ENCODE measurements at places on chromosomes 7 and 10.

- DNase-seq: no peak
Observed at GRCh38 chr7:157513162-157513621, 176.4 kb downstream of the DNAJB6 start.

- no peak for DNase-seq
Observed at GRCh38 chr7:98464558-98464940, 63.7 kb upstream of the BAIAP2L1 start.

- no peak for DNase-seq
Observed at GRCh38 chr7:50119815-50120637, 27.0 kb upstream of the ZPBP start.

DNA sequence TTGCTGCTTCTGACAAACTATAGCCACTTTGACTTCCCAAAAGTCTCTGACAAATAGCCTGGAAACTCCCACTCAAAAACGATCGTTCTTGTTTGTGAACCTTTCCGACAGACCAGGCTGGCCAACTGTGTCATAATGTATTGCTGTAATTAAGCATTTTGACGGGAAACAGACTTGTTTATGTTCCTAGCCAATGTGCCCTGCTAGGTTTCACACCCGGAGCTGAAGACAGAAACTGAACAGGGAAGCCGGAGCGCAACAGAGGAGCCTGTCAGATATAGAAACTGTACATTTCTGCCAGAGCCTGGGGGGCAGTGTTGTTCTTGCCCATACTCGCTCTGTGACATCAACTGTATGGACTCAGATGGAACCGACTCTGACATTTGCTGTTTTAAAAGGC lies 55.3 kb upstream of the C7orf33 start:
- no peak for DNase-seq

GRCh38 chr7:98289333-98289875 lies 7.9 kb downstream of the BRI3 start:
- no peak for DNase-seq

- DNase-seq: no peak
Observed at GRCh38 chr7:80008039-80008438, 126.6 kb upstream of the GNAI1 start.

DNA sequence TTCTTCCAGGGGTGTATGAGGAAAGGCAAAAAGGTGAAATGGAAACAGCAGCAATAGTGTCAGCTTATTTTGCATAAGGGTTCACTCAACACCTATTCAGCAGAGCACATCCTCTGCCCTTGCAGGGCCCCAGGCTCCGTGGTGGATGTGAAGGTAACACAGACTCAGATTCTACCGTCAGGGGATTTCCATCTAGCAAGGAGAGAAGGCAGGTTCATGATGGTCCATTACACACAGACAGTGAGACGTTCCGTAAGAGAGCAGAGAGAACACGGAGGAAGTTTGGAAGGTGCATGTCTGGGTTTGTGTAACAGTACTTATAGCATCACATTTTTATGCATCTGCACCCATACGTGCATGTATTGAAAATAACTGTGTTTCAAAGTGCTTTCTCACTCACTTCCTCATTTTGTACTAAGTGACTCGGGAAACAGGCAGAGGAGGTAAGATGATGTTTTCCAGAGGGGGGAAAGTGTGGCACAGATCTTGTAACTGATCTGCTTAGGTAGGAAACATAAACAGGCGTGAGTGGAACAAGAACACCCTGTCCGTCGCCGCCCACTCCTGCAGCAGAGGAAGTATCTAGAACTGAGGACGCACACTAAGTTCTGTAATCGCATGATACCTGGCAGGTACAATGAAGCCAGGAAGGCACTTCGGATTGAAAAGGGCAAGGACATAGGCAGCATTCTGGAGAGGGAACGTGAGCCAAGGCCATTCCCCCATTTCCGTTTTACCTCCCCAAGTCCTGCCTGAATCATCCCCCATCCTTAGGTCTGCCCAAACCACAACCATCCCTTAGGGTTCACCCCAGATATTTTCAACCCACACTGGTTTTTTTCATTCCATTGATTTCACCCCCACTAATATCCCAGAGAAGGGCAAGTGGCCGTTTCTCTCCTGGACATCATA lies 1.0 kb upstream of the ENO4 start:
- DNase-seq: no peak

GRCh38 chr10:118564114-118564513 lies 31.3 kb downstream of the PRLHR start:
- no peak for DNase-seq

- DNase-seq: no peak
Observed at GRCh38 chr10:84948644-84949043, 620.3 kb downstream of the CCSER2 start.

DNA sequence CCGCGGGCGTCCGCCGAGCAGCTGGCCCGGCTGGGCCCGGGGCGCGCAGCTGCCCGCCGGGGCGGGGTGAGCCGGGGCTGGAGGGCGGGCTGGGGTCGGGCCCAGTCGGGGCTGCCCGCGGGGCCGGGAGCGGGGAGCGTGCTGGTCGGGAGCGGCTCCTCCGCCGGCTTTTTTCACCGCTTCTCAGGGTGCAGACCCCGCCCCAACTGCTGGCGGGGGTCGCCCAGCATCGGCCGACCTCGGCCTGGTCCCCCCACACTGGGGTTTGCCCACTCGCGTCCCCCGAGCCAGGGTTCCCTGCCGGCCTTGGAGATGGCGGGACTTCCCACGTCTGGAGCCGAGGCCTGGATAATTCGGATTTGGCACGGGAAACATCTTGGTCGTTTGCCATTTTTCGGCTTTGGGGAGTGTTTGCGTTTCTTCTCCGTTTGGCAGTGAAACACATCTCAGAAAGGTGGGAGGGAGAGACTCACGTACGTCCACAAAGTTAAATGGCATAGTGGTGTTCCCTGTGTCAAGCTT lies 432 bp downstream of the TMEM248 start:
- DNase-seq: no peak

DNA sequence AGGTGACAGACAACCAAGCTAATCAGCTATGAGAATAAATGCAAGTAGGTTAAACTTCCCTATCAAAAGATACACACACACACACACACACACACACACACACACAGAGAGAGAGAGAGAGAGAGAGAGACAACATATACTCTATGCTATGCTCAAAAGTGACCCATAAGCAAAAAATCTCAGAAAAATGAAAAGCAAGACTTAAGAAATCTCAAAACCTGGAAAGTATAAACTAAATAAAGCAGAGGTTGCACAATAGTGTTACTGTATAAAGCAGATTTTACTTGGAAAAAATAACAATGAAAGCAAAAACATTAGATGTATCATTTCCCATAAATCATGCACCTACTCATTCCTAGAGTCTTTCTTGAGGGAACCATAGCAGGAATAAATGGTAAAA lies 221.5 kb downstream of the INHBA start:
- DNase-seq: no peak

GRCh38 chr10:121063744-121064143 lies 212.6 kb downstream of the WDR11 start:
- DNase-seq: no peak

DNA sequence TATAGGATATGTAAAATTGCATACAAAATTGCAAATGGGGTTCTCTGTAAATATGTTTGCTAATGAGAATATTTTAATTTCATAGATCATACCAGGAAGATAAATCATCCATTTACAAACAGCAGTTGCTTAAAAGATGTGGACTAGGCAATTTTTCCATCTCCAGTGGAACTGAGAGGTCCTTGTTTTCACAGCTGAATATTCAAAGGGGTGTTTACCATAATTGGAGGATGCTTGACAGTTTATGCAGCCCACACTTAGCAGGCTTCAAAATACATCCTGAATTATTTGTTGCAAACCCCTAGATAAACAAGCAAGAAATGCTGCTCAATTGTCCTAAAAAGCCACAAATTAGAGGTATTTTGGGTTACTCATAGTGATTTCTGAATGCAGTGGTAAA lies 69.9 kb downstream of the ADARB2 start:
- DNase-seq: no peak

GRCh38 chr10:123614888-123615287 lies 51.3 kb upstream of the GPR26 start:
- DNase-seq: no peak

GRCh38 chr7:66205741-66206090 lies 582 bp downstream of the TPST1 start:
- DNase-seq: no peak

DNA sequence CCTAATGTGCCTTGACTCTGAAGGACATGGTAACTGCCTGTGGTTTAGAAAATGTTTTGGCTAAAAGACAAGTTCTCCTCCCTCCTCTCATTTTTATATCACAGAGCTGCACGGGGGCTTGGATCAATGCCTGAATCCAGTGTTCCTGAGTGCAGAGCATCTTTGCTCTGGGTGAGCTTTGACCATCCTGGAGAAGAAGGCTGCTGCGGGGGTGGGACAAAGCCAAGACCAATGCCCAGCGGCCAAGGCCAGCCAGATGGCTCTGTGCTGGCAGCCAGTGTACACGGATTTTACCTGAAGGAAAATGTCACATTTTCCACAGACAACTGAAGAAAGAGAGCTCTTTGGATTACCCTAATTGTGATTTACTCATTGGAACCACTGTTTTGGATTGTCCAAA lies 102.0 kb upstream of the TARP start:
- no peak for DNase-seq

DNA sequence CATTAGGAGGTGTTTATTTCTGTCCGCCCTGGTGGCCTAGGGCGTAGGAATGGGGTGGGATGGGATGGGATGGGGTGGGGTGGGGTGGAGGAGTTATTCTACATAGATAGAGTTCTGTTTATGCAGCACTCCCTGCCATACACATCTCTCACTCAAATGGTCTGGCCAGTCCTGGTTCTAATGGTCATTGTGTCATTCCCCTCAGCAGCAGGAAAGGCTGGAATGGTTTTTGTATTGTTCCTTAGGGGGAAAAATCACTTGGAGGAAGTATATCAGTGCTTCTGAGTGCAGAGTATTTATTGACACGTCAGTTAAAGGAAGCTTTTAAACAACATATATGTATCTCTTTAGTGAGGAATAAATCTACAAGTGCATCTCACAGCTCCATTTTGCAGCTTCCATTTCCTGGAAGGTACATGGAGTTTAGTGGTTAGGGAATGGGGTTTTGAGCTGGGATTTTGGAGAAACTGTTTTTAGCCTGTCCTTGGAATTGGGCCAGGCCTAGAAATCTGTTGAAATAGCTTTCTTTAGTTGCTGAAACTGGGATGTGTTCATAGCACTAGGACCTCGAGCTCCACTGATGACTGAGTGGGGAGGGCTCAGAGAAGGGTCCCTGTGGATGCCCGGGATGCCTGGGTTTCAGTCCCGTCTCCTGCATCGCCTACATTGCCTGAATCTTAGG lies 8.3 kb downstream of the TSPAN14 start:
- DNase-seq: no peak
